Activated CD8-positive, alpha-beta T cell treated with anti-CD3 and anti-CD28 coated beads for 36 hours (primary cell): ENCODE measurements at places on chromosomes 5 and 9. TPM values are rescaled to one million over a fixed set of nuclear protein-coding genes. Genes with fewer than 3 reads are reported as not detected.

Gene ZFP62
- total RNA-seq = 22.6 TPM

Gene GADD45G
- total RNA-seq = 3.7 TPM

Gene FOXD4L6
- total RNA-seq = not detected

Gene OCLN
- 0.56 TPM for total RNA-seq

Gene IL4
- total RNA-seq = 0.72 TPM

Gene LCN15
- not detected for total RNA-seq

DNA sequence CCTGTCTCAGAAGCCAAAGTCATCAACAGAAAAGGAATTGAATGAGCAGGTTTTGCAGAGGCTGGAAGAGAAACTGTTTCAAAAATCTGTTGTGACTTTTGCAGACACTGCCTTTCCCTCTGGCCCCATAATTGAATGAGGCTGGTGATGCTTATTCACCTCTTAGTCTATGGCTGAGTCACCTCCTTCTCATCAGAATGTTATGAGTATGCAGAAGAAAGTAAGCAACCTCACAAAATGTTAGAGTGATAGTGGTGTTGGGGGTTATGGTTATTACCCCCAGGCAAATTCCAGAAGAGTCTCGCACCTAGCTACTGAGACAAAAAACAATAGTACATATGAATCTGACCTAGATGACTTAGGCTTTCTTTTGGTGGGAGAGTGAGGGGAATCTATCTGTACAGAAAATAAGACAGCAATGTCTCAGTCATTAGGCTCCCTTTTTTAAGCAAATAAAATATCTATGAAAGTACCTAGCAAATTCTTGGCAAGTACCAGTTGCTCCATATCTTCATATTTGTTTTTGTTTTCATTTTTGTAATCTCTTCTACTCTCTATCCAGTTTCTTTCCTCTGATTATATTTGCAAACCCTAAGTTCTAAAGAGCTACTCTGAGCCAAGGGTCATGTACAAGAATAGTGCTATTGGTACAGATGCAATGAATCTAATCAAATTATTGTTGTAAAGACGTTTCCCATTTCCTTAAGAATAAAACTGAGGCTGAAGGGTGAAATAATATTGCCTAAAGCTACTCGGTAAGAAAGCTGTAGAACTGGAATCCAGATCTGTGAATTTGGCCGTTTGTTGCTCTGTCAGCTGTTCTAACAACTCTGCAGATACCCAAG is 498.1 kb upstream of the TNC start:
- no peak overlapping the region for H3K4me3 ChIP-seq
- H3K4me1 ChIP-seq = no peaks in the 10 kb centered on the region
- H3K27ac ChIP-seq = no peak overlapping the region
- no peaks in the 10 kb centered on the region for H3K36me3 ChIP-seq
- peaks cover 5% of the 10 kb centered on the region for H3K27me3 ChIP-seq
